Breast epithelium (tissue), 4 donors: ENCODE measurements at places on chromosomes 16 and 17. TPM values are rescaled to one million over a fixed set of nuclear protein-coding genes. Genes with fewer than 3 reads are reported as not detected.

Gene KRT20
- not detected for total RNA-seq

Gene TP53TG3
- not detected for total RNA-seq

Gene WNT9B
- total RNA-seq, result not detected

Gene DOC2A
- total RNA-seq, result 0.48 TPM

DNA sequence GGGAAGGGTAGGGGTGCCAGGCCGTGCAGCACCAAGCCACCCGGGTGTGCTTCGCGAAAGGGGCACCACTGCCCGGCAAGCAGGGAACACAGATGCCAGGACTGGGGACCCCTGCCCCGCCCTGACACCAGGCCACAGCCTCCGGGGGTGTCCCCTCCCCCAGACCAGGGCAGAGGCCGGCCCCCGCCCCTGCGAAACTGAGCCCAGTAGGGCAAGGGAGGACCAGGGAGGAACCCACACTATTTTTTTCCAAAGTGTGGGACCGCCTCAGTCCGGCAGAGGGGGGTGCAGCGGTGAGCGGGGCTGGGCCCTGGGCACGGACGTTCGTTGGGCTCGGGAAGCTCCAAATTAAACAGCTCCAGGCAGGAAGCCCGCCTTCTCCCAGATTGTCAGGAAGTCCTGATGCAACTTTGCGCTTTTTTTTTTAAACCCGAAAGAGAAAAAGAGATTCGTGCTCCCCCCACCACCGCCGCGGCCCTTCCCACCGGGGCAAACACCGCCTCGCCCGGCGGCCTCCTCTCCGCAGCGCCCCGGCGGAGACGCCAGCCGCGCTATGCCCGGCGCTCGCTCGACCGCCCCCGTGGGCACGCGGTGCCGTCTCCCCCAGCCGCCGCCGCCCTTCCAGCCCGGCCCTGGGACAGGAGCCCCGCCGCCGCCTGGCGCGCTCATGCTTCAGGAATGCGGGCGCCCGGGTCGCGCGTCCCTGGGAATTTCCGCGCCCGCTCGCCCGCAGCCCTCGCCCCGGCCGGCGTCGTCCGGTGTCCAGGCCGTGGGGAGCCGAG is 755 bp downstream of the PIEZO1 start:
- no peaks in the 10 kb centered on the region for H3K27me3 ChIP-seq
- H3K4me3 ChIP-seq, result peak overlapping the region; percentile 100
- peak overlapping the region; percentile 94 for H3K27ac ChIP-seq
